ENCODE measurements at places on chromosomes 6 and 20.
A peak's percentile ranks its signal among the peaks of the same experiment; 100 is the strongest.

GRCh38 chr6:126444659-126445273 lies 104.9 kb downstream of the CENPW start:
- DNase-seq, result no peak

DNA sequence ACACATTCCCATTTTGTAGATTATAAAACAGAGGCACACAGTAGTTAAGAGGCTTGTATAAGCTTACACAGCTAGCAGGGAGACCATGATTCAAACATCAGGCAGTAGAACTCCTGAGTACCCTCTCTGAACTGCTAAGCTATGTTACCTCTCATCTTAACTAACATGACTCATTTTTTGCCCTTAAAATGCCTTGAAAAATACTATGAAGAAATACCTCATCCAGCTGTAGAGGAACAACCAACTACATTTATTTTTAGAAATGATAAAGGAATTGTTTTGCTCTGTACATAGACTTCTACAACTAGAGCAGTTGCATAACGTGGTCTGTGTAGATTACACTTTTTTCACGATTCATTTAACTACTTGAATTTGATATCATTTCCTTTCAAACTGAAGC lies 102.1 kb downstream of the FLRT3 start:
- DNase-seq, result peak; percentile 18

DNA sequence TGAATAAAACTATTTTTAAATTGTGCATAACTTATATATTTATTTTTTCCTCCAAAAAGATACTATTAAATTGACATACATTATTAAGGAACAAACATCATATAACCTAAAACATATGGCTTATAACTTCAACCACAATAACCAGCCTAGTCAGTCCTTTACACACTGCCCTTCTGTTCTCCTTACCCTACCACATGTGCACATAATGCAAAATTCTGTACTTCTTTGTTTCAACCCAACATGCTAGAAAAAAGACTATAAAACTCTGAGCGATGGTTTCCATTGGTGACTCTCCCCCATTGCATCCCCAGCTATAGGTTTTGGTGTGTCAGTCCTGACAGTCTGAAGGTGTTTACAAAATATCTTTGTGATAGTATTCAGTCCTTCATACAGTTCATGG lies 14.8 kb upstream of the TTK start:
- DNase-seq, result no peak

GRCh38 chr6:132596201-132596600 lies 6.7 kb upstream of the TAAR5 start:
- no peak for DNase-seq

GRCh38 chr6:8014947-8015346 lies 49.2 kb downstream of the BLOC1S5 start:
- DNase-seq, result no peak

Data from MV-4-11 (cell line).